GM23248 (cell line): ENCODE measurements at places on chromosomes 4 and X.

GRCh38 chrX:69501429-69501828 is 2.7 kb upstream of the NALF2 start:
- no peak for DNase-seq

DNA sequence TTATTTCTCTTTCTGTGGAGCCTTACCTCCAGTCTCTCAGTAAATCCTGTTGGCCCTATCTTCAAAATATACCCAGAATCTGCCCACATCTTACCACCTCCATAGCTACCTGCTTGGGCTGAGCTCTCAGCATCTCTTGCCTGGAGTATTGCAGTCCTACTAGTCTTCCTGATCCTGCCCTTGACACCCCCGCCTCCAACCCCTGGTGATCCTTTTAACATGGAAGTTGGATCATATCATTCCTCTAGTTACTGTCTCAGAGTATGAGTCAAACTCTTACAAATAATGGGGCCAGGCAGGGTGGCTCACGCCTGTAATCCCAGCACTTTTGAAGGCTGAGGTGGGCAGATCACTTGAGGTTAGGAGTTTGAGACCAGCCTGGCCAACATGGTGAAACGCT is 43.1 kb upstream of the SETD7 start:
- peak; percentile 38 for DNase-seq

- DNase-seq, result peak; percentile 80
Measured at GRCh38 chrX:150693725-150694574, 754 bp downstream of the MTMR1 start.

- no peak for DNase-seq
Measured at GRCh38 chrX:129651756-129652564, 2.8 kb downstream of the APLN start.

- no peak for DNase-seq
Measured at GRCh38 chr4:2451821-2452785, 16.8 kb upstream of the RNF4 start.

DNA sequence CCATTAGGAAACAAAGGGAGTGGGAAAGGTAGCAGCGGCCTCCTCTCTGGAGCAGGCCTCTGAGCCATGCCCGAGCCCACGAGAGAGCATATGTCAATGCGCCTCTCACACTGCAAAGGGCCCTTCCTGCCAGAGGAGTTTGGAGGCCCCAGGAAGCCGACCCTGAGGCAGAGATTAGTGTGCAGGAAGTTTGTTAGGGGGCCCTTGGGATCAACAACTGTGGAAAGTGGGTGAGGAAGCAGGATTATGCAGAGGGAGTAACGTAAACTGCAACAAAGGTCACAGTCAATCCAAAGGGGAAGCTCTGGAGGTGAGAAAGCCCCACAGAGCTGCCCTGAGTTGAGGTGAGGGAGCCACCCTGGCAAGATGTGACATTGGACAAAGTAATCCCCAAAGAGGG is 17.4 kb downstream of the RTL5 start:
- no peak for DNase-seq

- peak; percentile 12 for DNase-seq
Measured at GRCh38 chr4:152245680-152246079, 290.2 kb downstream of the FBXW7 start.

DNA sequence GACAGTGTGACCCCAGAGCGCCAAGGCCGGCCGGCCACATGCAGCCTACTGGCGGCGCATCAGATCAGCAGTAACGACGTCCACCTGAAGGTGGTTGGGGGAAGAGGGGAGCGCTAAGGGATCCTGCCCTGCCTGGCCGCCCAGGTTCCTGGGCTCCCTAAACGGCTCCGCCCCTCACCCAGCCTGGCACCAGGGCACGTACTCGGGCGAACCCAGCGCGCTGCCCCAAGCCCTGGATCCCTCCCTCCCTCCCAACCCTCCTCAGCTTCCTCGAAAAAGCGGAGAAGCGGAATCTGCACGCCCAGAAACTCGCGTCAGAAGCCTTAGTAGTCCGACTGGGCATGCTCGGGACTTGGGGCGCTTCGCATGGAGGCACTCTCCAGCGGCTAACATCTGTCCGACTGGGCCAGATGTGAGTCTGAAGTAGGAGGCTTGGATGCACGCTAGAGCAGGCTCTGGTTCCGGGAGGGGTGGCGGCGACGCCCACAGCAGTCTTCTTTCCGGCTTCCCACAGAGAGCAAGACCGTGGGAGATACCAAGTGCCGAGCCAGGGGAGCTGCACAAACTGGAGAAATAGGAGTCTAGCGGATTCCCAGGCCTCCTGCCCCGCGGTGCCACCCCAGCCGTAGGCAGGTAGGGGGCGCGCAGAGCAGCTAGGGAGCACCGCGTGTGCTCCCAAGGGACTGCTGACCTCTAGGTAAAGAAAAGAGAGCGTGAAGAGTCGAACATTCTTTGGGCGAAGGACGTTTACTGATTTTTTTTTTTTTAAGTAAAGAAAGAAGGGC is 114.3 kb upstream of the TEX13C start:
- DNase-seq, result peak; percentile 41

DNA sequence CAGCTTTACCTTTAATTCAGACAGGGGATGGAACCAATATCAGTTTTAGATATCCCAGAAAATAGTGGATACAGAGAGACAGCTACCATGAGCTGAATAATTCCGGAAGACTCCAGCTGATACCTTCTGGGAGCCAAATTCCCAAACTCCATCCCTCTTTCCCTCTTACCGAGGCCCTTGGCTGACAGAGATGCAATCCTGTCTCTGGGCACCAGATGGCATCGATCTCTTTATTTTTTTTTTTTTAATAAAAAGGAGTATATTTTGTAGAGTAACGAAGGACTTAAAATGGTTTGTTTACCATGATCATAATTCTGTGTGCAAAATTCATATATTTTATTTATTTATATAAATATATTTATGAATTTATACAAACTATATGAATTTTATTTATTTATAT is 31.0 kb downstream of the RAB40A start:
- DNase-seq, result peak; percentile 46

DNA sequence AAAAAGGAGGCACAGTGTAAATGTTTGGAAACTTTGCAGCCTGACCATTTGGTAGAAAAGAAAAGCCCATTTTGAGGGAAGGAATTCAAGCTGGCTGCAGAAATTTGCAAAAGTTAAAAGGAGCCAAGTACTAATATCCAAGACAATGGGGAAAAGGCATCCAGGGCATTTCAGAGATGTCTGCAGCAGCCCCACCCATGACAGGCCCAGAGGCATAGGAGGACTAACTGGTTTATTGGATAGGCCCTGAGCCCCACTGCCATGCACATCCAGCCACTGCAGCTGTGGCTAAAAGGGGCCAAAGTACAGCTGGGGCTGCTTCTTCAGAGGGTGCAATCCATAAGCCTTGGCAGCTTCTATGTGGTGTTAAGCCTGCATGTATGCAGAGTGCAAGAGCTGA is 104.9 kb downstream of the HS3ST1 start:
- no peak for DNase-seq

DNA sequence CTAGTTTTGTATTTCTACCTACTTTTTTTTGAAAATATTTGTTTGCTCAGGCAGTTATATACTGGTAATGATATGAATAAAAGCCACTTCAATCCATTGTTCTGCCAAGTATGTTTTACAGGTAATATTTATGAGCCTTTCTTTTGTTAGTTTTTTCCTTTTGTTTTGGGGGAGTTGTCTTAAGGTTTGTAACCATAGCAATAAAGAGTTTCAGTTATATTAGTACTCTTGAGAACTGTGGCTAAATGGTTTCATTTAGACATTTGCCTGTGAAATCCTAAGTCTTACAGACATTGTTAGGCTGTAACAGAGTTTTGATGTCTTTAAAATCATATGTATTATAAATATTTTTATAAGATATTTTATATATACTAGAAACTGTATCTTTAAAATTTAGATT is 150.1 kb downstream of the DIPK2B start:
- no peak for DNase-seq

DNA sequence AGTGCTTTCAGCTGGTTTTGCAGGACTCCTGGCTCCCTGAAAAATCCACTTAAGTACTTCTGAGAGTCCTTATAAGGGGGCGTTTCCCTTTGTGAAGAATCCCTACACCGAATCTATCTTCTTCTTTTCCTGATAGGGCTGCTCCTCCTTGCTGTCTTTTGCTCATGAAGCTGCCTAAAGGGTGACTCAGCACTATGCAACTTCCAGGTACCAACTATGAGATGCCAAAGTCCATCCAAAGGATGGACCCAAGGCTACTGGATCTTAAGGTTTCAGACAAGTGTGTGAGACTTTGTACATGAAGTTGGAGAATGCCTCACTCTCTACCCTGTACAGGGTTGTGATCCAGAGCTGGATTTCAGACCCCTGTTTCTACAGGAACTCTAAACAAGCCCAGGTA is 485.0 kb upstream of the FAT1 start:
- DNase-seq, result no peak

GRCh38 chr4:6111354-6111960 is 88.9 kb downstream of the JAKMIP1 start:
- DNase-seq, result no peak

GRCh38 chrX:118353081-118353850 is 7.4 kb downstream of the WDR44 start:
- peak; percentile 31 for DNase-seq

DNA sequence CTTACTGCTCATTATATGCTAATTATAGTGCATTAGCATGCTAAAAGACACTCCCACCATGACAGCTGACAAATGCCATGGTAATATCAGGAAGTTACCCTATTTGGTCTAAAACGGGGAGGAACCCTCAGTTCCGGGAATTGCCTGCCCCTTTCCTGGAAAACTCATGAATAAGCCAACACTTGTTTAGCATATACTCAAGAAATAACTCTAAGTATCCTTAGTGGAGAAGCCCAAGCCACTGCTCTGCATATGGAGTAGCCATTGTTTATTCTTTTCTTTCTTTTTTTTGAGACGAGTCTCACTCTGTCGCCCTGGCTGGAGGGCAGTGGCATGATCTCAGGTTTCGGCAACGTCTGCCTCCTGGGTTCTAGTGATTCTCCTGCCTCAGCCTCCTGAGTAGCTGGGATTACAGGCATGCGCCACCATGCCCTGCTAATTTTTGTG is 15.5 kb downstream of the NUDT6 start:
- DNase-seq, result peak; percentile 44

GRCh38 chr4:83618991-83619645 is 83.2 kb downstream of the GPAT3 start:
- peak; percentile 46 for DNase-seq
